ENCODE measurements at places on chromosomes 16 and 17.

- no peak for DNase-seq
Measured at GRCh38 chr17:51078009-51078592, 42.6 kb downstream of the SPAG9 start.

DNA sequence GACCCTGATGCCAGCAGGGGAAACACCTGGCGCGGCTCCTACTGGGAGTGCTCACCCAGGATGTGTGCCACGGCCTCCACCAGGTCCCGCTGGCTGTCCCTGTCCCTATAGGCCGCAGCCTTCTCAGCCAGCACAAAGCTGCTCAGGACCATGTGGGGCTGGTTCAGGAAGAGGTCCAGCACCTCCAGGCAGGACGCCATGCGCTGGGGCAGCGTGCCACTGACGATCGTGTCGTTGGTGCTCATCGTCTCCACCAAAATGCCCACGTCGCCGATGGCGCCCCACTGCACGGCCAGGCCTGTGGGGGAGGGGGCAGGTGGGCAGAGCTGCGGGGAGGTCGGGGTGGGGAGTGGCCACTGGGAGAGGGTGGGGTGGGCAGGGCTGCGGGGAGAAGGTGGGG lies 15.9 kb upstream of the DUS1L start:
- no peak for DNase-seq

- no peak for DNase-seq
Measured at GRCh38 chr16:23587726-23588125, 8.4 kb downstream of the NDUFAB1 start.

DNA sequence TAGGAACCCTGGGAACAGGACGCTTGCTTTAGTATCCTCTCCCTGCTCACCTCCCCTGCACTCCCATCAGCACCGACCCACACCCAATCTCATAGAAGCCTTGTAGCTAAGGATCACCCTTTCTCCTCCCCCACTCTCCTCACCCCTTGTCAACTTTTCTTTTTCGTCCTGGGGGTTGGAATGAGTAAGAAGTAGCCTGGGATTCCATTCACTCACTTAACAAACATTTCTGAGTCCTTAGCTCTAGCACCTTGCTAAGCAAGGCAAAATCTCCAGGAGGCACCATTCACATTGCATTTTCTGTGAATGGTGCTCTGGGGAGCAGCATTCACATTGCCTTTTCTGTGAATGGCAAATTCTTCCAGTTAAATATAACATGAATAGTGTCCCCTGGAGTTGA lies 1.1 kb upstream of the PGAP3 start:
- DNase-seq: no peak

GRCh38 chr17:41499714-41500113 lies 5.7 kb downstream of the KRT13 start:
- DNase-seq: no peak

- no peak for DNase-seq
Measured at GRCh38 chr17:31386542-31387075, 4.9 kb upstream of the RAB11FIP4 start.

DNA sequence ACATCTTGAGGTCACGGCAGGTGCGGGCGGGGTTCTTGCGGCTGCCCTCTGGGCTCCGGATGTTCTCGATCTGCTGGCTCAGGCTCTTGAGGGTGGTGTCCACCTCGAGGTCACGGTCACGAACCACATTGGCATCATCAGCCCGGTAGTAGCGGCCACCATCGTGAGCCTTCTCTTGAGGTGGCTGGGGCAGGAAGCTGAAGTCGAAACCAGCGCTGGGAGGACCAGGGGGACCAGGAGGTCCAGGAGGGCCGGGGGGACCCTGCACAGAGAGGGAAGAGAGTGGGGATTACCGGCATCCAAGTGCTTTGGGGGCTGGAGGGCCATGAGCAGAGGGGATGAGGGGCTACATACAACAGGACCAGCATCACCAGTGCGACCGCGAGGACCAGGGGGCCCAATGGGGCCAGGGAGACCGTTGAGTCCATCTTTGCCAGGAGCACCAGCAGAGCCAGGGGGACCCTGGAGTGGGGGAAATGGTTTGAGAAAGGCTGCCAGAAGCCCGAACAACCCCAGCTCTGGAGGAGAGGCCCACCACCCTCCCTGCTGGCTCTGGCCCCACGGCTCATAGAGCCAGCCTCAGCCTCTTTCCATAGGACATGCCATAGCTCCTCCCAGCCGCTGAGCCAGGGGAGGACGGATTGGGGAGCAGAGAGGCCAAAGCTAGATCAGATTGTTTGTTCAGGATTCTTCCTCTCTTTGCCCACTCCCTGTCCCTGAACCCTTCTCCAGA lies 14.6 kb downstream of the COL1A1 start:
- no peak for DNase-seq

DNA sequence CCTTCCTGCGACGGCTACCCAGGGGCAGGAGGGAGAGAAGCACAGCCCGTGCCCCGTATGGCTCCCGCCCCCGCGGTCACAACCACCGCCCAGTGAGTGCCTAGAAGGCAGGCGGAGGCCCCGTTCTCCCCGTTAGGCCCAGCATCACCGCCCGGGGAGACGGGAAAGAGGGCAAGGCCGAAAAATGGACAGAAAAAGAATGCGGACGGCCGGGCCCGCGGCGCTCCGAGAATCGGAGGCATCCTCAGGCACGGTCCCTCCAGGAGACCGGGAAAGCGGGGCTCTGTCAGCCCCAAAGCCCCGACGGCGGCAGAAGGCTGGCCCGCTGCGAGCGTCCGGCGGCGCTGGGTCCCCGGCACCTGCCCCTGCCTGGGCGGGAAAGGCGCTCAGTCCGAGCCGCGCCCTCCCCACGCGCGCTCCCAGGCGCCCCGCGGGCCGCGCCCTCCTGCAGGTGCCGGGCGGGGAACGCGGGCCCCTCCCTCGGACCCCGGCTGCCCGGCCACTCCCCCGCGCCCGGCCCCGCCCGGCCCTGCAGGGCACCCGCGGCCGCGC lies 407 bp downstream of the MCRIP1 start:
- DNase-seq: no peak

GRCh38 chr17:76909971-76910760 lies 42.0 kb downstream of the MGAT5B start:
- peak; percentile 64 for DNase-seq

- DNase-seq: no peak
Measured at GRCh38 chr17:82003411-82004381, 19.0 kb downstream of the CENPX start.

GRCh38 chr16:1108299-1109252 lies 12.5 kb upstream of the C1QTNF8 start:
- DNase-seq: no peak

GRCh38 chr16:29959293-29959692 lies 2.6 kb upstream of the TMEM219 start:
- DNase-seq: no peak

DNA sequence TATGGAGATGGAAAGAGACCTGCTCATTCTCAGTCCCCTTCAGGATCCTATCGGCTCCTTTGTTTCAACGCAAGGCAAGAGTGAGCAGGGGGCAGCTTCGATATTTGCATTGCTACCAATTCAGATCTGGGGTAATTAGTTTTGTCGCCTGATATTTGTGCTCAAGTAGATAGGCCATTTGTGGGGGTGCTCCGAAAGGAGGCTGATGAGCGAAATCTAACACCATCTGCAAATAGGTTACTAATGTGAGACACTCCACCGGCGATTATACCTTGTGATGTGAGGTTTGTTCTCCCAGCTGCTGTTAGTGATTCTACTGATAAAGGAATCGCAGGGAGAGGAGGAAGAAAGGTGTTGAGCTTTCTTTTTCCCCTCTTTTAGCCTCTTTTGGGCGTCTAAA lies 31.5 kb downstream of the WSCD1 start:
- DNase-seq: no peak

- no peak for DNase-seq
Measured at GRCh38 chr17:45404870-45405249, 27.8 kb downstream of the ARHGAP27 start.

DNA sequence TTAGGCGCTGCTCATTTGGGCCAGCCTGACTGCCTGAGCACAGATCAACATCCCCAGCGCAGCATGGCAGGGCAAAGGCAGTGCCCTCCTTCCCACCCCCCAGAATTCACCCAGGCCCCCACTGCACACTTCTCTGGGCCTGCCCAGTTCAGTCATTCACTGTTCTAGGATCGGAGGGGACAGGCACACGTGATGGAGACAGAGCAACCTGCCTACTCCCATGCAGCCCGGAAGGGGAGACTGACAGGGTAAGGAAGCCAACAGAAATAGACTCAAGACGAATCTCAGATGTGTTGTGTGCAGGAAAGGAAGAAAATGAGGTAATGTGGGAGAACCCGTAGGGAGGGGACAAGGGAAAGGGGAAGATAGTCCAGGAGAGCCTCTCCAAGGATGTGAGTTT lies 59.2 kb upstream of the LYRM9 start:
- no peak for DNase-seq

- no peak for DNase-seq
Measured at GRCh38 chr16:81040131-81040530, 4.5 kb downstream of the ATMIN start.

GRCh38 chr16:76287466-76287865 lies 10.3 kb downstream of the CNTNAP4 start:
- DNase-seq: no peak

DNA sequence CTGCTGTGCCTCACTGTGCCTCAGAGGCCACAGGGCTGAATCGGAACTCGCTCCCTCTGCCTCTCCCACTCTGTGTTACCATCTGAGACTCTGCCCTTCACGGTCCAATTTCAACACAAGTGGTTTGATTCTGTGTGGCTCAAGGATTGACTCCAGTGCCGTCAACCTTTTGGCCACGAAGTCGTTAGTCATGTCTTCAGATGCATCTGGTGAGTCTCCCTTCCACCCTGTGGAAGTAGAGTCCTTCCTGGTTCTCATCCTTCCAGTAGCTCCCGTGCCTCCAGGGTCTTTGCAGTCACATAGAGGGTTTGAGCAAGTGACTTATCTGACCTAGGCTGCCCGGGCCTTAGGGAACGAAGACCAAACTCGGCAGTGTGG lies 51.2 kb downstream of the PGS1 start:
- no peak for DNase-seq

DNA sequence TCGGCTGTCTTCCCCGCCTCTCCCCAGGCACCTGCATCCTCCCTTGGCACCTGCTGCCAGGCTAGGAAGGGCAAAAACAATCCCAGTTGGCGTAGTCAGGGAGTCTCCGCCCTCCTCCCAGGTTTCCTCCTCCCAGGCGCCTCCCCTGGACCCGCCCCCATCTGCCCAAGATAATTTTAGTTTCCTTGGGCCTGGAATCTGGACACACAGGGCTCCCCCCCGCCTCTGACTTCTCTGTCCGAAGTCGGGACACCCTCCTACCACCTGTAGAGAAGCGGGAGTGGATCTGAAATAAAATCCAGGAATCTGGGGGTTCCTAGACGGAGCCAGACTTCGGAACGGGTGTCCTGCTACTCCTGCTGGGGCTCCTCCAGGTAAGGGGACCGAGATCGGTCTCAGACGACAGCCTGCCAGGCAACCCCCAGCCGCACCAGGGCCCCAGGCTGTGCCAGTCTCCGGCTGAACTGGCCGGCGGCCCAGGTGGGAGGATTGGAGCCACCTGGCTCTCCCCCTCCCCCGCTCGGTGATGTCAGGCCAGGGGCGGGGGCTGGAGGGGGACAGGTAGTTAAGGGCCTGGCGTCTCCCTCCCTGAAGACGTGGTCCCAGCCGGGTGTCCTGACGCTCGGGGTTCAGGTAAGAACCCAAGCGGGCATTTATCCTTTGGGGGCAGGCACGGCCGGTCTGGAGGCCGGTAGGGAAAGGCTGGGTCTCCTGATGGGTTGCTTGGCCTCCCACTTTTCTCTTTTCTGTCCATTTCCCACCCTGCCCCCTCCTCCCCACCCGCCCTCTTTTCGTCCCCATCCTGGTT lies at the start of gene GRB7:
Gene GRB7, plus strand, starts transcription at position 179 of the 808 bp plus-strand sequence. CDS start 4,364 bp downstream, outside the sequence.
- DNase-seq: no peak

GRCh38 chr17:22374741-22375140 lies 682.4 kb downstream of the KCNJ18 start:
- DNase-seq: no peak

- no peak for DNase-seq
Measured at GRCh38 chr17:65567566-65567965, 6.1 kb upstream of the AXIN2 start.

DNA sequence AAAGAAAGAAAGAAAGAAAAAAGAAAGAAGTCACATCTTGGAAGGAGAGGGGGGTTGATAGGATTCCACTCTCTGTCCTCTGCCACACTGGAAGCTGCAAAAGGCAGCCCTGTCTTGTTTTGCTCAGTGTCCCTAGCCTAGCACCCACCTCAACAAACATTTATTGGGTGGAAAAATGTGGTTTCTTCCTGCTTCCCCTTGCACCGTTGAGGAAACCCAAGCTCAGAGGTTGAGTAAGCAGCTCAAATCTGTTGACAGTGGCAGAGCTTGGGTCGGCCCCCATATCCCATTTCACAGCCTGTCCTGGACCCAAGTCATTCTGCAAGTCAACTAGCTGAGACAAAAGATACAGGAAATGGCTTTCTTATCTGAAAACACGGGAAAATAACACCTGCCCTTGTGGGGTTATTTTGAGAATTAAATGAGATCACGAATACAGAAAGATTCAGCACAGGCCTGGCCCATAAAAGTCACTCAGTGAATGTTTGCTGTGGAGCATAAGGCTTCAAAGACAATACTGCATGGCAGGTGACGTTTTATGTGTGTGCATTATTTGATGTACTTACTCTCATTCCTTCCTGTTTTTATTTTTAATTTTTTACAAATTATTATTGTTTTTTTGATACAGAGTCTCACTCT lies 63.6 kb downstream of the SCNN1B start:
- DNase-seq: no peak

DNA sequence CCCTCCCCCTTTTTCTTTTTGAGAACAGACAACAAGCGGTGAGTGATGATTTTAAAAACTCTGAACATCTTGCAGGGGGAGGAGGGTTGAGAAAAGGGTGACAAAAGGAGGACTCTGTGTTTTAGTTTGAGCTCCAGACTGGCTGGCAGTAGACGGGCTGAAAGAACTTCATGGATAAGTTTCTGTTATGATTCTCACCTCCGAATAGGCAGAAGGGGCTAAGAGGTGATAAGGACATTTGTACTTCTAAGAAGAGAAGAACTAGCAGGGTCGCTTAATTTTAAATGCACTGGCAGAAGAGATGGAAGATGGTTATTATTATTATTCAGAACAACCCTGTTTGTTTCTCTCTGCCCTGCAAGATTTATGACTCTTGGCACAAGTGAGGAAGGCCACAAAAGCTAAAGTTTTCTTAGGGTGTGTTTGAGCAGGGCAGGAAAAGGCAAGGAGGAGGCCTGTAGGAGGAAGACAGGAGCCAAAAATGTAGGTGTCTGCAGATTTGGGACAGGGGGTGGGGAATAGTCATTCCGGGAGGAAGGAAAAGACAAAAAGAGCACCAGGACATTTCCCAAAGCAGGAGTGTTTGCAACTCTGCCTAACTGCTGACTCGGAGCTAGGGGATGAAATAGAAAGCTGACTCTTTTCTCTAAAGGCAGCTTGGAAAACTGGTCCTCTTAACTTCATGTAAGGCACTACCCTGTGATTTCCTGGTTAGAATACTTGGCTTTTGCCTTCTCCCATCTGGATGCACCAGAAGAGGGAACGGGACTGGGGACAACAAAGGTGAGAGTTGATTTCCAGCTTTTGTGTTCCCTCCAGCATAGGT lies 11.9 kb upstream of the HOXB2 start:
- no peak for DNase-seq

DNA sequence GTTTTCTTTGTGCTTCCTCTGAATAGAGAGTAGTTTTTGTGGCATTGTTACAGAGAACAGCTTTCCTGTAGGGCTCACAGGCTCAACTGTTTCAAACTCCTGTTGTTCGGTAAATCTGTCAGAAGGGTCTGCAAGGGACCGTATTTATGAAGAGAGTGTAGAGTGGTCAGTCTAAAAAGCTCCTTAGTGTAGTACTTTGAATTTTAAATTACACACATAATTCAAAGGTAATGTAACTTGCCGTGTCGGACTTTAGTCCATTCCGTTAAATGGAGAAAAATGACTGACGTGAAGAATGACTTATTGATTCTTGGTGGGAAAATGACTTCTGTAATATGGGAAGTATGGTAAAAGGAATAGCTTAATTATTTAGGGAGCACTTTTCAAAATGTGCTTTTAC lies 190.9 kb downstream of the WWOX start:
- no peak for DNase-seq

Measured in left renal cortex interstitium (tissue), 4 donors.